ENCODE measurements at places on chromosomes 4 and X.

DNA sequence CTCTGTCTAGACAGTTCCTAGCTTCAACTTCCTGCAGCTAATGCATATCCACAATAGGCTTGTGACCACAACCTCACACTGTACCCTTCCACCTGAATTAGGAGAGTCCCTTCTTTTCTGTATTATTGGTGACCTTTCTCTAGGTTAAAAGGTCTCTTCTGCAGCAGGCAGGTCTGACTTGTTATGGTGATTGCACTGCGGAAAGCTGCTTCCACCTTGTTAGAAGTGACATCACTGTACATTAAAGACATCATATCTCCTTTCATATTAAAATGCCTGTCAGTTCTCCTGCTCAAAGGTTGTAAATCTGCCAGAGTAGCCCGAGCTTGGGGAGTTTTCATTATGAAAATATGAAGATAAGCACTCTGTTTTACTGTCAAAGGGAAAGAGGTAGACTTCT lies 21.5 kb upstream of the LSM6 start:
- no peak for DNase-seq

DNA sequence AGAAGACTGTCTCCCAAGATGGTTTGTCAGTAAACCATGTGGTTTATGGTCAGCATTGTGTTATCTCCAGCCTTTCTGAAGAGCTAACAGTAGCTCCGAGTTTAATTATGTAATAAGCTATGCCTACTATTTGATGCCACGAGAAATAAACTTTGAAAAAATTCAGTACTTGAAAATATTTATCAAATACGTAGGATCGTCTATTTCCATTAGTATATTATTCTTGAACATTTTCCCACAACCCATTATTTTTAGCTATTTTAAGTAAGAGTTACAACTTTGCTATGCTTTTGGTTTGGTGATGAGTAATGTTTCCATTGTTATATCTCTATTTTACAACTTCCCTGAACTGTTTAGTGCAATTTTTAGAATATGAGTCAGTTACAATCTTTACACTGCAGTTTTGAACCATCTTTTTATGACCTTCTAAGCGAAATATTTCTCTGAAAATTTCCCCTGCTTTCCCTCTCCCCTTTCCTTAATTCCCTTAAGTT lies 44.5 kb upstream of the TRIM2 start:
- DNase-seq, result no peak

- DNase-seq, result no peak
Measured at GRCh38 chr4:1300466-1301455, 11.1 kb downstream of the MAEA start.

- DNase-seq, result no peak
Measured at GRCh38 chr4:80875642-80876041, 154.9 kb upstream of the BMP3 start.

- DNase-seq, result no peak
Measured at GRCh38 chrX:148376342-148376741, 124.1 kb upstream of the AFF2 start.

DNA sequence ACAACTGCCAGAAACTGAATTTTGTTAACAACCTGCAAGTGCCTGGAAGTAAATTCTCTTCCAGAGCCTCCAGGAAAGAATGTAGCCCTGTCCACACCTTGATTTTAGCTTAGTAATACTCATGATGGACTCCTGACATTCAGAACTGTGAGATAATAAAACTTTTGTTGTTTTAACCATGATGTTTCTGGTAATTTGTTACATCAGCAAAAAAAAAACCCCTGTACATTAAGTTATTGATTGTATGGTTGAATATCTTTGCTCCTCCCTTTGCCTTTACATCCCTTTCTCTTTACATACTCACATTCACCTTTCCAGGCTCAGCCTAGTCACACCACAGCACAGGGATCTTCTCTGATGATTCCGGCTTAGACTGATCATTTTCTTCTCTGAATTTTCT lies 881.8 kb upstream of the GRID2 start:
- DNase-seq, result no peak

GRCh38 chr4:145909773-145910172 lies 28.9 kb downstream of the ZNF827 start:
- no peak for DNase-seq

- no peak for DNase-seq
Measured at GRCh38 chrX:13750812-13751211, 16.3 kb downstream of the OFD1 start.

- peak; percentile 4 for DNase-seq
Measured at GRCh38 chrX:56503941-56504673, 59.3 kb upstream of the UBQLN2 start.

DNA sequence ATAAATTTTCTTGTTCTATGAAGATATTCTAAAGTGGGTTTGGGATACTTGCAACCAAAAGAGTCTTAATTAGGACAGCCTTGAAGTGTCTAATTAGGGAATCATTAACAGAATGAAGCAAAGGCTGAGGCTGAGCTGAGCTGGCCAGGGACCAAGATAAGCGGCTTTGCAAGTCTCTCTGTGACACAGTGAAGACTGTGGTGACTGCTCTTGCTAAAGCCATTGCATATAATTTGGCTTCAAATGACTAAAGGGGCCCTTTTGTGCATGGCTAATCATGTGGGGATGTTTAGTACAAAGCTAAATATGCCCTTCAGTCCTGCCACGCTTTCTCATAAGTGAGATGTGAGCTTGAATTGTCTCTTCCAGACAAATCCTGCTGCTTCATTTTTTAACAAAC lies 31.2 kb upstream of the GYPA start:
- no peak for DNase-seq

GRCh38 chrX:155108427-155108826 lies 37.1 kb downstream of the BRCC3 start:
- DNase-seq, result no peak

- DNase-seq, result no peak
Measured at GRCh38 chr4:8352368-8353157, 83.0 kb downstream of the HTRA3 start.

DNA sequence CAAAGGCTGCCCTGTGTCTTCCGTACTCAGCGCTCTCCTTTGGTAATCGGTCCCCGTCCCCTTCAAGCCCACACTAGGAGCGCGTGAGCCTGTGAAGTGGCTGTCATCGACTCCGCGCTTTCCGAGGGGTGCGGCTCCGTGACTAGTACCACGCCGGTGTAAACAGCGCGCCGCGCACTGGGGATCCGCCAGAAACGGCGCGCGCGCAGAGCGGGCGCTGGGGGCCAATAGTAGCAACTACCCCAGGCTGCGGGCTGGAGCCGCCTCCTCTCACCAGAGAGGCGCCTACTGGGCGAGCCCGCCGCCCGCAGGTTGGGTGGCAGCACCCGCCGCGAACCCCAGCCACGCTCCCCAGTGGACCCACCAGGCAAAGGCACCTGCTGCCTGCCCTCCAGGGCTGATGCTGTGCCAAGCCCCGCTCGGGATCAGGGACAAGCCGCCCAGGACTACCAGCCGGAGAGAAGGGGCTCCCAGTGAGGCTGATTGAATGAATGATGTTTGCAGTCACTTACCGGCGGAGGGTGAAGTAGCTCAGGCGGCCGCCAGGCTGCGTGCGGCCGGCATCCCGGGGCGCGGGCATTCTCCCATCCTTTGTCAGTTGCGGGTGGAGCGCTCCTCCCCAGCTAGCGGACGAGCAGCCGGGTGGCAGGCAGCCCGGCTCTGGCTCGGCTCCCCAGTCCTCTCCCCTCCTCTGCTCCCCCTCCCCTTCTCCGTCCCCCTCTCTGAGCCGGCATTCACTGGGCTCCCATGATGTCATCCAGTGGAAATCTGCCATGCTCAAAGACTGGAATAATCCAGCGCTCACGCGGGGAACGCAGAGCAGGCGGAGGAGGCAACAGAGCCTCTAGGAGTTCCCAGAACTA lies 370.3 kb upstream of the SMIM31 start:
- DNase-seq, result peak; percentile 16

GRCh38 chrX:72105436-72105835 lies 26.3 kb downstream of the RTL5 start:
- no peak for DNase-seq

- peak; percentile 53 for DNase-seq
Measured at GRCh38 chrX:10769195-10769594, 148.8 kb upstream of the MID1 start.

- DNase-seq, result peak; percentile 16
Measured at GRCh38 chr4:114132830-114133229, 153.4 kb upstream of the ARSJ start.

DNA sequence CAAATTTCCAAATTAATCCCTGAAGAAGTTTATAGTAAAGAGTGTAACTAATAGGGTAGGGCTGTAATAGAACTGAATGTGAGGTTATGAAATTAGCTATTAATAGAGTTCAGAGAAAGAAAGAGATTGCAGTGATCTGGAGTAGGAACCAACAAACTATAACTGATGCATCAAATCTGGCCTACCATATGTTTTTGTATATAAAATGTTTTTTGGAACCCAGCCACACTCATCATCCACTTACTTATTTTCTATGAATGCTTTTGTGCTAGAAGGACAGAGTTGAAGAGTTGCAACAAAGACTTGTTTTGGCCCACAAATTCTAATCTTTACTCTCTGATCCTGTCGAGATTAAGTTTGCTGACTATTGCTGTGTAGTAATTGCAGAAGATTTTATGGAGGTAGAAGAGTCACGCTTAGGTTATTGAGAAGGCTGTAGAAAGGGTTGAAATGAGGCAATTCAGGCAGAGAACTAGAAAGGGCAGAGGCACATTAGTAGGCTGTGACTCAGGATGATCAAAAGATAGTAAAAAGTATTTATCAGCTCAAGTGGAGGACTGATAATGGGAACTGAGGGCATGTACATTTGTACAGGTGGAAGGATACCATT lies 298.7 kb upstream of the EMCN start:
- no peak for DNase-seq

- no peak for DNase-seq
Measured at GRCh38 chr4:9608300-9608699, 164.1 kb downstream of the DEFB131A start.

DNA sequence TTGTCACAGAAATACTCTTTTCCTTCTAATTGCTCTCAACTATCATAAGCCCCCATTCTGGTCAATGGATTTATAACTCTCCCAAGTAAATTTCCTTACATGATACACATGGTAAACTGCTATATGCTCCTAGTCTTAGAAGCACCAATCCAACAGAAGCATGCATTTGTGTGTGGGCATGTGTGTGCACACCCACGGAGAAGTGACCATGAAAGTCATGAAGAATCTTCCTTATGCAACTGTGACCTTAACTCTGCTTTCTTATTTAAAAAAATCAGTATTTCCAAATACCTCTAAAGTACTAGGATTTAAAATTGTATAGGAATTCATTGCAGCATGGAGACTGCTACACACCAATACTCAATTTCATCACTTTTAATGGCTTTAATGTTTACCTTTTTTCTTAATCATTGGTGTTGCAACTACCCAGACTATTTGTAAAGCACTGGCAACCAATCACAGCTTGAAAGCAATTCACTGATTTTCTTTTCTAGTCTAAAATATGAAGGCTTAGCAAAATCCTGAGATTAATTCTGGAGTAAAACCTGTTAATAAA lies 47.6 kb downstream of the MAML3 start:
- no peak for DNase-seq

DNA sequence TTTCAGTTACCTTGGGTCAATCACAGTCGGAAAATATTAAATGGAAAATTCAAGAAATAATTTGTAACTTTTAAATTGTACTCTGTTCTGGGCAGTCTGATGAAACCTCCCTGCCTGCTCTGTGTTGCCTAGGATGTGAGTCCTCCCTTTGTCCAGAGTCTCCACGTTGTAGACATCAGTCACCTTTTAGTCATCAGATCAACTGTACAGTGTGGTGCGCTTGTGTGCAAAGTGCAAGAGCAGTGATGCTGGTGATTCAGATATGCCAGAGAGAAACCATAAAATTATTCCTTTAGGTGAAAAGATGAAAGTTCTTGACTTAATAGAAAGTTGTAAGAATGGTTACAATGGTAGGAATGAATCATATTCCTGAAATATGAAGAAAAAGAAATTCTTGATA lies 1.4 kb downstream of the SPATA4 start:
- DNase-seq, result peak; percentile 13

DNA sequence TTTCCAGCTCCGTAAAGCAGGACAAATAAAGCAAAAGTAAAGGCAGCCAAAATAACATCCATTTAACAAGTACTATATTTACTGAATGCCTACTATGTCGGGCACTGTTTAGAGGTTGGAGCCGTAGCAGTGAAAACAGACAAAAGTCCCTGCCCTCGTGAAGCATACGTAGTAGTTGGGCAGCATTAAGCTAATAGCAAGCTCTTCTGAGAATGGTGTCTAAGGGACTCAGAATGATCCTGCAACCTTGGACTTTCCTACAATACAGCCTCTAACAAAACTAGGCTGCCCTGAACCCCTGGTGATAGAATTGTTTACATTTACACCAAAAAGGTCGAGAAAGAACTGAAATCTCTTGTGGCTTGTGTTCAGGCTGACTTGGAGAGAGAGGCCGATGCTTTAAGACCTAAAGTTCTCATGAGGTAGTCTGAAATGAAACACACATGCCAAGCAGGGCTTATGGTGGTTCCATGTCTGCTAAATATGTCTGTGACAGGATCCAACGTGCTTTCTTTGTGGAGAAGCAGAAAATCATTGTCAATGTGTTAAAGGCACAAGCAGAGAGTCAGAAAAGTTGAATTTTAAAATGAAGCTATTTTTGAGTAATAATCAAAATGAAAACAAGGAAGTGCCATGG lies 898 bp upstream of the PDGFC start:
- DNase-seq, result no peak

DNA sequence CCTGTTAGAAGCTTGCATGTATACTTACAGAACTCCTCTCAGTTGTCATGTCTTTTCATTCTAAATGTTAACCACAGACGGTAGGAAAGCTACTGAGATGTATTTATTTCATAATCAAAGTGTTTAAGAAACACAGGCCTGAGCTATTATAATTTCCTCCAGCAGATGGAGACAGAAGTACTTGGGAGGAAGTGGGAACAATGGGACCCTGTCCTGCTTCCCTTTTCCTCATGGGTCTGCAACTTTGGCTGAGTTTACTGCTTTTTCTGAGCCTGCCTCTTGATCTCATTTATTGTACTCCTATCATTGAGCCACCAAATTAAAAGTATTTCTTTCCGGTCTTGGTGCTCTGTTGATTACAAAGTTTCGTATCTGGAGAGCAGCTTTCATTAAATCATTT lies 67.7 kb upstream of the SPANXN2 start:
- peak; percentile 9 for DNase-seq
